ENCODE measurements at places on chromosomes 12 and 14.

DNA sequence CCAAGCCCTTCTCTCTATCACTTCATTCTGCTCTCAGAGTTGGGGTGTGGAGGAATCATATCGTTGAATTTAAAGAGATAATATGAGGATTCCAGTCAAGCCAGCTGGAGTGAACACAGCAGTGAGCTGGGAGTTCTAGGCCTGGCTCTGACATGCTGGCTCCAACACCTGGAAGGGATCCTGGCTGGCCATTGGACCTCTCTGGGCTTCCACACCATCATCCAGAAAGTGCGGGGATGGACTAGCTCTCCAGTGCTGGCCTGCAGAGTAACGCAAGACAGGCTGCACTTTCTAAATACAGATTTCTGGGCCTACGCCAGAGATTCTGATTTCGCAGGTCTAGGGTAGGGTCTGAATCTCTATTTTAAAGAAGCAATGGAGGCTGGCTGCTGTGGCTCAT, 34.8 kb upstream of the HDAC7 start:
- no peak for DNase-seq

- no peak for DNase-seq
Observed at GRCh38 chr14:53772936-53773335, 183.7 kb downstream of the BMP4 start.

GRCh38 chr14:93713726-93714405, 74.4 kb downstream of the PRIMA1 start:
- DNase-seq, result no peak

- DNase-seq, result no peak
Observed at GRCh38 chr12:101710288-101710687, 12.8 kb downstream of the CHPT1 start.

DNA sequence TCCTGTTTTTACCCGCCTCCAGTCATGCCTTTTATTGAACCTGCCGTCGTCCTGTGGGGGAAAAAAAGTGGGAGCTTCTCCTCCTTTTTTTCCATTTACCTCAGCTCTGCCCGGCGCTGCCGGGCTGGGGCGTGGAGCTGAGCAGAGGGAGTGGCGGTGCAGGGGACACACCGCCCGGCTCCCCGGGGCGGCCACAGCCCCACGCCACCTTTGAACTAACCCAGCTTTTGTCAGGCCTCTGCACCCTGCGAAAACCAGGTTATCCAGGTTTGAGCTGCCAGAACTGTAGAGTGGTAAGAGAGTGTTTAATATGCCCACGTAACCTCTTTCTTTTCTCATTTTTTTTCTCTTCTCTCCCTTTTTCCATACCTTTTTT, 161.0 kb upstream of the FKBP4 start:
- no peak for DNase-seq

GRCh38 chr12:107035733-107036132, 48.8 kb upstream of the MTERF2 start:
- no peak for DNase-seq

GRCh38 chr12:82054566-82054965, 295.4 kb upstream of the PPFIA2 start:
- no peak for DNase-seq

DNA sequence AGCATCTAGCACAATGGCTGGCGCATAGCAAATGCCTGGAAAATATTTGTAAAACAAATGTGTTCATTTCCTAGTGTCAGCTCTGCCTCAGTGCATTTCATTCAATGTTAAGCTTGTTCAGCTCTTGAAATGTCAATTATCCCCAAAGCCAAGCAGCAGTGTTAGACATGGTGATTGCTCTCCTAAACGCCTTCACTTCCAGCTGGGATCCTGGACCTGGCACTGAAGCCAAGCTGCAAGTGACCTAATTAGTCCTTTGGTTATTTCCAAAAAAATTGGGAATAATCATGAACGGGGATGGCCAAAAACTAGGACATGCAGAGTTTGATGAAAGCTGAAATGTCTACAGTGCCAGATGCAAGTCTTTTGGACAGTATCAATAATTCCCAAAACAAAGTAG, 54.9 kb upstream of the MDGA2 start:
- no peak for DNase-seq

- no peak for DNase-seq
Observed at GRCh38 chr14:91273885-91274273, 29.4 kb upstream of the GPR68 start.

DNA sequence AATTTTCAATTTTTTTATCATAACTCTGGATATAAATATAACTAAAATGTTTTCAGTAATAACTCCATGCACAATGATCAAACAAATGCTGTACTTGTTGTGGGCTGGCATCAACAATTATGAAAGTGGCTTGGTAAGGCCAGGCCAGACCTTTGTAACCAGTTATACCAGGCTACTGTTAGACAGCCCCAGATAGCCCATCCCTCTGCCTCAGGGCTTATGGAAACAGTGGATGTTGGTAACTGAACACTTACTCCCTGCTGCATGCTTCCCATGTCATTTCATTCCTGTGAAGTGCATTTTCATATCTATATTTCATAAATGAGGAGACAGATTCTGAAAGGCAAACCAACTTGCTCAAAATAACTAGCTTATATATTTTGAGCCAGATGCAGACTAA, 195.0 kb downstream of the SYT1 start:
- DNase-seq, result no peak

GRCh38 chr12:125222876-125223275, 157.6 kb downstream of the AACS start:
- no peak for DNase-seq

DNA sequence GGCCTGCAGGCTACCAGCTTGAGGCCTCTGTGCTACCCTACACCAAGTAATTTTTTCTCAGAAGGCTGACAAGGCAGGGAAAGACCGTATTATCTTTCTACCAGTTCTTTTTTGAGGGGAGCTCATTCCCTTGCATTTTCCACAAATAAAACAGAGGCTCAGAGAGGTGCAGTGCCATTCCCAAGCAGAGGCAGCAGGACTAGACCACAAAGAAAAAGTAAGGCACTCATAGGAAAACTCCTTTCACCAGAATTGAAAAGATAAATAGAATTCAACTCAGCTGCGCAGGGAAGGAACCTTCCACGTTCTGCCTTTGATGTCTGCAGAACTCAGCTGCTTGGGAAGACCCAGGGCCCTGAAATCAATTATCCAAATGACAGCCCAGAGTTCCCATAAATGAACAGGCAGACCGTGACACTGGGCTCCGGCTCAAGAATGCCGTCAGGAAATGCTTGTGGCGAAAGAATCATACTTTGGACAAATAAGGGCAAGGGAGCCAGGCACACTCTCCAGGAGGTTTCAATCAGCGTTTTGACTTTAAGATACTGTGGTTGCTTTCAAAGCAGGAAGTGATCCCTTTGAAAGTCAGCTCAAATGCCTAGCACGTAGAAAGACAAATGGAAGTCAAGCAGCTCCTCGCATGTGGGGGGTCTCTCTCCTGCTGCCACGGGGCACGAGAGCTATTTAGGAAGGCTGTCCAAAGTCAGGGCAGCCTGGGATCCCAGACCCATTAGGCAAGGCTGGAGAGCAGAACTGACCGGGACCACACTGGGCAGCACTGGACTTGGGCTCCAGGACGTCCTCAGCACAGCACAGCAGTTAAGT, 14.0 kb downstream of the KCTD10 start:
- no peak for DNase-seq

- DNase-seq, result no peak
Observed at GRCh38 chr12:23659131-23659530, 290.3 kb downstream of the SOX5 start.

DNA sequence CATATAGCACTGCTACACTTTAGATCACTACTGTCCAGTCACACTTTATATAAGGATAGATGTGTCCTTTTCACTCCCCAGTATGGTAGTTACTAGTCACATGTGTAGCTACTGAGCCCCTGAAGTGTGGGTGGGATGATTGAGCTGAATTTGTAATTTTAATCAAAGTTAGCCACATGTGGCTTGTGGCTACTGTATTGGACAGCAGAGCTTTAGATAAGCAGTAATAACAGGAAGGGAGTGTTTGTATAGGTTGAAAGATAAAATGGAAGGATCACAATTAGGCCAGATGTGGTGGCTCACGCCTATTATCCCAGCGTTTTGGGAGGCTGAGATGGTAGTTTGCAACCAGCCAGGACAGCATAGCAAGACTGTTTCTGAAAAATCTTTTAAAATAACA, 23.5 kb downstream of the NAA30 start:
- no peak for DNase-seq

- no peak for DNase-seq
Observed at GRCh38 chr12:123410041-123410412, 26.1 kb downstream of the KMT5A start.

DNA sequence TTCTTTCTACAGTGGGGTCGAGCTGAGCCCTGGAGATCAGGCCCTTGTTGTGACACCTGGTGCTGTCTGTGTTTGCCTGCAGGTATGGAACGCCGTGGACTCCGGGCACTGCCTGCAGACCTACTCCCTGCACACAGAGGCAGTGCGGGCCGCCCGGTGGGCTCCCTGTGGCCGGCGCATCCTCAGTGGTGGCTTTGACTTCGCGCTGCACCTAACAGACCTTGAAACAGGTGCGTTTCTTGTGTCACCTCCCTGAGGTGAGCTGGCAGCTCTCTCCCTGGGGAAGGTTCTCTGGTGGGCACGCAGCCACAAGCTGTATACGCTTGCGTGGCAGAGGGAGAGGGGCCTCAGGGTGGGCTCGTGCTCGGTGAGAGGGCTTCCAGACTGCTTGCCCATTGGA, 119.3 kb downstream of the BEGAIN start:
- DNase-seq, result no peak

- DNase-seq, result no peak
Observed at GRCh38 chr14:28247491-28247890, 519.1 kb upstream of the FOXG1 start.

- DNase-seq, result no peak
Observed at GRCh38 chr14:63715360-63715759, 12.5 kb downstream of the SGPP1 start.

GRCh38 chr12:6866163-6866919, 990 bp upstream of the TPI1 start:
- DNase-seq, result no peak

DNA sequence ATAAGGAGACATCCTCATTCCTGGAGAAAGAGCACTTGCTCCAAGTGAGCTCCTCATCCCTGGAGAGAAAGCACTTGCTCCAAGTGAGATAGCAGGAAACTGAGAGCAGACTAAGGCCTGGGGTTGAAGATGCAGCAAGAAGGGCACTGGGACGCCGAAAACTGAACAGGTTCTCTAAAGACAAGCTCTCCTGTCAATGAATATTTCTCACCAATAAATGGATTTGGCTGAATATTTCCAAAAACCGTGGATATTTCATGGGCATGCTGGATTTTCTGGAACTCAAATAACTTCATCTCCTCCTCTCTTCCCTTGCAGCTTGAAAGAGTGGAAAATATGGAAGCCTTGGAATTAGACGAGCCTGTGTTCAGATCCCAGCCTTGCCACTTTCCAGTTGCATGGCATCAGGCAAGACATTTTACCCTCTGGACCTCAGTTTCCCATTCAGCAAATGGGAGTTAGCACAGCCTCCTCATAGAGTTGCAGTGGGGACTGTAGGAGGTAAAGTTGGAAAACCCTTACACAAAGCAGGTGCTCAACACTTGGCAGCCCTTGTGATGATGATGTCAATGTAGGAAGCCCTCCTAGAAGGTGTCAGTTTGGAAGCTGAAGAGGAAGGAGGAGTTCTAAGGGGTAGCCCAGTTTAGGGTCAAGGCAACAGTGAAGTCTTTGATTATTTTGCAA, 4.4 kb upstream of the KRT76 start:
- DNase-seq, result no peak

- DNase-seq, result no peak
Observed at GRCh38 chr14:86858591-86858990, 1134.4 kb downstream of the GALC start.

GRCh38 chr12:80187660-80188090, 88.3 kb downstream of the OTOGL start:
- no peak for DNase-seq

DNA sequence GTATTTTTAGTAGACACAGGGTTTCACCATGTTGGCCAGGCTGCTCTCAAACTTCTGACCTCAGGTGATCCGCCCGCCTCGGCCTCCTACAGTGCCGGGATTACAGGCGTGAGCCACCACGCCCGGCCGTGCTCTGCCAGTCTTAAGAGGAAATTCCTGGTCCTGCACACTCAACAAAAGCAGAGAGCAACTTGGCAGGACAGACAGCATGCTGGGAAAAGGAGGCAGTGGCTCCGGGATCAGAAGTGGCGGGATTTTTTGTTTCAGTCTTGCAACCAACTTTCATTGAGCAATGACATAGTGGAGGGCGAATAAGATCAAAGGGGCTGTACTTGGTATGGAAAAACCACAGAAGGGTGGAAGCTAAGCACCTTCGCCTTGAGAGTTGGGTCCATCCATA, 2.1 kb downstream of the CKAP4 start:
- DNase-seq, result no peak

DNA sequence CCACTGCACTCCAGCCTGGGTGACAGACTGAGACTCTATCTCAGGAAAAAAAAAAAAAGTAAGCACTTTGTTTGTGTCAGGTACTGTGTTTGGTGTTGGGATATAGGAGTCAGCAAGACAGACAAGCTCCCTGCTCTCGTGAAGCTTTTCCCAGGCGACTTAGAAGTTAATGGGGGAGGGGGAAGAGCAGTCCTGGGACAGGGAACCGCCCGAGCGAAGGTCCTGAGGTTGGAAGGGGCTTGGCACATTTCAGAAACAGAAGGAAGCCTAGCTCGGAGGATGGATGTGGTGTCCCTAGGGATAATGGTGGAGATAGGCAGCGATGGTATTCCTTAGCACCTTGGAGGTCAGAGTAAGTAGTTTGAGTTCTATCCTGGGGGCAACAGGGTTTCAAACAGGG, 8.5 kb upstream of the COX6A1 start:
- no peak for DNase-seq

- DNase-seq, result no peak
Observed at GRCh38 chr12:99436584-99436983, 211.0 kb upstream of the GARIN6 start.

DNA sequence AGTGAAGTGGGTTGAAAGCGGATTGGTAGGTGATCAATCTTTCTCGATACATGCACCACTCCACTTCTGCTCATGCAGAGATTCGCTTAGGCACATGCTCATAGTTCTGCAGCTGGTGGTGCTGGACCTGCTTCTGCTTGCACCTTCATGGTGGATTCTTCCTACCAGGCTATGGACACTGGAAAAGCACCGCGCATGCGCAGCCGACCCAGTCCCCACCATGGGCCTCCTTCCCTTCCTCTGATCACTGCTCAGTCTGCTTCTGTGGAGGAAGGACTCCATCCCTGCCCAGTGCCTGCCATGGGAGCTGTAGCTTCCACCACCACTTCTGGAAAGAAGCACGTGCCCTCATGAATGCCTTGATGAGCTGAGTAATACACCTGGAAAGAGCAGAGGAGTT, 61.8 kb upstream of the PTPRQ start:
- no peak for DNase-seq

- DNase-seq, result no peak
Observed at GRCh38 chr12:20486233-20486632, 117.9 kb downstream of the PDE3A start.

GRCh38 chr12:29691161-29691854, 92.4 kb downstream of the TMTC1 start:
- no peak for DNase-seq

- DNase-seq, result no peak
Observed at GRCh38 chr12:92294676-92295440, 149.2 kb upstream of the BTG1 start.

DNA sequence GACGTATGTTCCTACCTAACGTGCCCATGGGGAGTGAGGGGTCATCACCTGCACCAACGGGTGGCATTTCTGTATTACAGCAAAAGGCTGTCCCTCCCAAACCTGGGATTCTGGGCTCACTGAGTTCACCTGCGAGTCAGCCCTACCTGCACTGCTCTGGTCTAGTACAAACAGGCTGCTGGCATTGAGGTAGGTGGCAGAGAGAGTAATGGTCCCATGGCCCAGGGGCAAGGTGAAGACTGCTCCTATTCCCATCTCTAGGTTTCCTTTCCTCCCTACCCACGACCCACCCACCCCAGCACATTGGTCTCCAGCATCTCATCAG, 421 bp downstream of the SUOX start:
- no peak for DNase-seq

Measured in stimulated activated CD4-positive, alpha-beta T cell treated with anti-CD3 and anti-CD28 coated beads, TNF-alpha, amount 100 ng/mL, for 4 hours (primary cell).